Activated T-helper 1 cell treated with anti-CD3 and anti-CD28 coated beads, Interleukin-2, amount 50 U/mL, for 16 hours (primary cell): ENCODE measurements at places on chromosomes 2 and 18.

GRCh38 chr2:8997108-8997507 is 6.4 kb downstream of the MBOAT2 start:
- no peak for DNase-seq

DNA sequence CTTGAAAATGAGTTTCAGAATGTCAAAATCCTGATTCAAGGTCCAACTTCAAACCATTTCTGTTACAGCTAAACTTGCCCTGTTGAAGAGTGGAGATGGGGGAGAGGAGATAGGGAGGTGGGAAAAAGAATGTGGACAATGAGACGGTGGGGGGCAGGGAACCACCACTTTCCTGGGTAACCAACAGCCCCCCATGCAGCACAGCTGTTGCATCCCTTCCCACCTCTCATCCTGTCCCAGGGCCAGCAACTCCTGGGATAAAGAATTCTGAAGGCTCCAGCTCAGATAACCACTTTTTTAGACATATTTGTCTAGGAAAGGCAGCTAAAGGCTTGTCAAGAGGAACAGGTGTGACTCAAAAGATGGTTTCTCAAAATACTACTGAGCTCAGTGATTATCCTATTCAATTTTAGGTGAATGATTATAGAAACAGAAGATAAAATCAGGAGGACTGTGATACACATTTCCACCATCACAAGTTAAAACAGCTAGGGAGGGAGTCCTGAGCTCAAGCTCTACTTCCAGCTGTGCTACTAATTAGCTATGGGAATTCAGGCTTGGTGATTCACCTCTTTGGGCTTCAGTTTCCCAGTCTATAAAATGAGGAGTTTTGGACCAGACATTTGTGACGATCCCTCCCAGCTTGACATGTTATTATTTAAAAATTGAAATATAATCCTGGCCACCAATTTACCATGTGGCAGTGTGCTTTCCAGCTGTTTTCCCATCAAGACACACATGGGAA is 36.3 kb downstream of the HDHD2 start:
- DNase-seq: no peak

GRCh38 chr18:73060666-73061288 is 193.0 kb upstream of the NETO1 start:
- DNase-seq: no peak

- DNase-seq: no peak
These were observed 221.5 kb upstream of the CDH2 start for GRCh38 chr18:28398471-28398870.

DNA sequence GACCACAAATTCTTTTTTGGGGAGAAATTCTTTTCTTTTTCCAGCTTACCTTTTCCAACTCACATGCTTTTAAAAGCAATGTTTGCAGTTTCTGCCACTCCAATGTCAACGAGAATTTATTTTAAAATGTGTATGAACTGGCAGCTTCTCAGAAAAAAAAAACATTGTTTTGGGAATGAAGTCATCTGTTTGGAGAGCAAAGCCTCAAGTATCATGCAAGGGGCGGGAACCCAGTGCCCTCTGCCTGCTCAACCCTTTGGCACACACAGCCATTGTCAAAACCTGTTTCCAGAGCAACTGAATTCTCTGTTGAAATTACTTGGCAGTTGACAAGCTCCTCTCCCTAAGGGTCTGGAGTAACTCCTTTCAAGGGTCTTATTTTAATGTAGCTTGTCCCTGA is 128.5 kb downstream of the QPCT start:
- DNase-seq: no peak

- no peak for DNase-seq
These were observed 41.8 kb downstream of the TMEM163 start for GRCh38 chr2:134676960-134677359.

DNA sequence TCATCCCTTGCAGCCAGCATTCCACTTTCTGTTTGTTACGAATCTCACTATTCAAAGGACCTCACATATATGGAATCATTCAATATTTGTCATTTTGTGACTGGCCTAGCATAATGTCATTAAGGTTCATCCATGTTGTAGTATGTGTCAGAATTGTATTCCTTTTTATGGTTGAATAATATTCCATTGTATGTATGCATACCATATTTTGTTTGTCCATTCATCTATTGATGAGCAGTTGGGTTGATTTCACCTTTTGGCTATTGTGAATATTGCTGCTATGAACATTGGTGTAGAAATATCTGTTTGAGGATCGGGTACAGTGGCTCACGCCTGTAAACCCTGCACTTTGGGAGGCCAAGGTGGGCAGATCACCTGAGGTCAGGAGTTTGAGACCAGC is 35.0 kb downstream of the PSMD14 start:
- DNase-seq: no peak
